ENCODE measurements at places on chromosomes 5 and 9.

GRCh38 chr9:87502391-87503221 lies 4.9 kb downstream of the DAPK1 start:
- no peak for DNase-seq

DNA sequence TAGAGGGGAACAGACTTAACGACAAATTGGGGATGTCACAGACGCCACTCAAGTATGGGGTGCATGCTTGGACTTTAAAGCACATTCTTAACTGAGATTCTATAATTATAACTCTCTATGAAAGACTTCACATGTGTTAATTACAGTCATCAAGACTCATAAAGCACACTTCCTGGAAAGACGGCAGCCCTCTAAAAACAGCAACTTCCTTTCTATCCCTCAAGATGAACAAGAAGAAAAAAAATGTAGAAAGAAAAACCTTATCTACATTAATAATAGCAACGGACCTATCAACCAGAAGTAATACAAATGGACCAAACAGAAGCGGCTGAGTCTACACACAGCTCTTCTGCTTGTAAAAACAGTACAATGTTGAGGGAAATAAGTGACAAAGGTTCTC lies 21.2 kb downstream of the GNAQ start:
- DNase-seq: no peak

GRCh38 chr9:37619806-37620205 lies 27.4 kb upstream of the TOMM5 start:
- DNase-seq: no peak

DNA sequence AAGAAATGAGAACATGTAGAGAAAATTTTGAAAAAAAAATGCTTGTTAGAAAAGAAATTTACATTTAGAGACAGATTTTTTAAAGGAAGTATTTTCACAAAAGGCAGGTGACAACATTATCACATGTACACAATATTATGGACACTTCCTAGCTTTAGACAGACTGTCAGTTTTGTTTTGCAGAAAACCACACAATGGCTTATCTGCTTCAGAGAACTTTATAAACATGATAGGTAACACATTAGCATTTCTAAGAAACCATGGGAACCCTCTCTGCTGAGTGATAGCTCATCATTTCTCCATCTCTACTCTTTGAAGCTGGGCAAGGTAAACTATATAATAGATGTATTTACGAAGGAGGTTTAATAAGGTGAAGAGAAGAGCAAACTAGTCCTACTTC lies 25.6 kb downstream of the POU5F2 start:
- DNase-seq: no peak

DNA sequence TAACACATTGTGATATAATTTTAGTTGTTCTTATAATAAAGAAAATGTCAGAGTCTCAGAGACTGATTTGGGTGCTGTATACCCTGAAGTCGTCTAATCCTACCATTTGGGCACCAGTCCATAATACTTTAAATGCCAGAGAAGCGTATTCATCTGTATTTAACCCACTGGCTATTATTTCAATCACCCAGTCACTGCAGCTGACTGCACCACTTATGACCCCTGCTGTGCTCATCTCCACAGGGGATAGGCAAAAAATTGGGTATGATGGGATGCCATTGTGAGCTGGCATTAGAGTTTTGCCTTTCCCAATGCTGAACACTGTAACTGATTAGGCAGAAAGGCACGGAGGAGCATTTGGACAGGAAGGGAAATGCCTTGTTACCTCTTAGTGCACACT lies 599.7 kb downstream of the CAAP1 start:
- DNase-seq: no peak

- peak; percentile 56 for DNase-seq
Observed at GRCh38 chr5:136212252-136212721, 19.3 kb upstream of the SMIM32 start.

DNA sequence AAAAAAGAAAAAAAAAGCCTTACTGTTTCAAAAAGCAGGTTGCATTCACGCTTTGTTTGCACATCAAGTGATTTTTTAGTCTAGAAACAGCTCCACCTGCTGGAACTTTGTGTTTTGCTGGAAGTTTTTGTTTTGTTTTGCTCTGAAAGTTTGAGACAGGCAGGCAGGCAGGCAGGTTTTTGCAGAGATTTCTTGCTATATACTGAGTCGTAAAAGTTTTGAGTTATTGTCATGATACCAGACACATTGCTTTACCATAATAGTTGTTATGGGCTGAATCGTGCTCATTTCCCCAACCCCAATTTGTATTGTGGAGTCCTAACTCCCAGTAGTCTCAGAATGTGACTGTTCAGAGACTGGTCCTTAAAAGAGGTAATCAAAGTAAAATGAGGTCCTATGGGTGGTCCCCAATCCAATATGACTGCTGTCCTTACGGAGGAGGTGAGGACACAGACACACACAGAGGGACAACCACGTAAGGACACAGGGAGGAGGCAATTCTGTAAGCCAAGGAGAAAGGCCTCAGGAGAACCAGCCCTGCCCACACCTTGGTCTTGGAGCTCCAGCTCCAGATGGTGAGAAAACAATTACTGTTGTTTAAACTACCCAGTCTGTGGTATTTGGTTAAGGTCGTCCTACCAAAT lies 20.9 kb downstream of the OR2Y1 start:
- peak; percentile 41 for DNase-seq

DNA sequence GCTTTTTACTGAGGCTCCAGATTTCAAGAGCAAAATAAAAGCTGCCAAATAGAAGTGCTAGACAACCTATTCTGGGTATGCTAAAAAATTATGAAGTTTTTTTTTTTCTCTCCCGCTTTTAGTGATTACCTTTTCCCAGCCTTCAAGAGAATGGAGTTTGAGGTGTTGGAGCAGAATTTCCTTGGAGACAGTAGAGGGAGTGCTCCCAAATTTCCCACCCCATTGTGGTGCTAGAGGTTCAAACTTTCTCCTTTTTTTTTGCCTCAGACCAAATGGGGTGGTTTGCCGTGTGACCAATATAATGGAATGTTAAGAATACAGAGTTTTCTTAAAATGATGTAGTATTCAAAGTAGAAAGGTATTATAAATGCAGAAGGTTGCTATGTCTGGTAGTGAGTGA lies 244.2 kb upstream of the RIOK2 start:
- DNase-seq: no peak

DNA sequence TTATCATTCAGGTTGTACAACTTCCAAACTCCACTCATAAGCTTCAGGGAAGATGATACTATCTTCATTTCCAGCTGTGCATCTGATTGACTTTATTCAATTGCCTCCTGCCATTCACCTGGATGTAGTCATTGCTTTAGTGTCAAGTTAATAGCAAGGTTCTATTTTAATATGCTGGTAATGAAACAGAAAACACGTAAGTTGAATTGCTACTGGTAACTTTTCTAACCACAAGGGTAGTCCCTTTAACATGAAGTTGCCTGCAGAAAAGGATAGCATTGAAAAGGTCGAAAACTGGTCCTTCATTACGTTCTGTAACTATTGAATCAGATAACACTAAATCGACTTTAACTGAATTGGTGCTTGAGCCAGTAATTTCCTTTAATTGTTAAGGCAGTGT lies 459.4 kb upstream of the CDH6 start:
- DNase-seq: no peak

GRCh38 chr5:59673438-59674058 lies 220.0 kb downstream of the PDE4D start:
- no peak for DNase-seq

DNA sequence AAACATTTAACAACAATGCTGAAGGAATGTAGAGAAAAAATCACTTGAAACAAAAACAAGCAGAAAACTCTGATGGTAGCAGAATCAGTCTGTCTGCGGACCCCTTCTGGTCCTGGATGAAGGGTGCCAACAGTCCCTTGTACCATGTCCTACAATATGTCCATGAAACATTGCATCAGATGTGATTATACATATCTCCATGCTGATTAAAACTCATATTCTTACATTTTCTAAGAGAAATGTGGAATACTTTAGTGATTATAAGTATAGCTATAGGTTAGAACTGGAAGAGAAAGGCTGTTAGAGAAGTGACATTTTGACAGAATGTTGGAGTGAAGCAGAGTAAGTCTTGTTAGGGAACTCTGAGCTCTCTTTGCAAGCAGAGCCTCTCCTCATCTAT lies 286.1 kb downstream of the SH3GL2 start:
- no peak for DNase-seq

- DNase-seq: no peak
Observed at GRCh38 chr5:4230471-4230785, 634.8 kb downstream of the IRX1 start.

DNA sequence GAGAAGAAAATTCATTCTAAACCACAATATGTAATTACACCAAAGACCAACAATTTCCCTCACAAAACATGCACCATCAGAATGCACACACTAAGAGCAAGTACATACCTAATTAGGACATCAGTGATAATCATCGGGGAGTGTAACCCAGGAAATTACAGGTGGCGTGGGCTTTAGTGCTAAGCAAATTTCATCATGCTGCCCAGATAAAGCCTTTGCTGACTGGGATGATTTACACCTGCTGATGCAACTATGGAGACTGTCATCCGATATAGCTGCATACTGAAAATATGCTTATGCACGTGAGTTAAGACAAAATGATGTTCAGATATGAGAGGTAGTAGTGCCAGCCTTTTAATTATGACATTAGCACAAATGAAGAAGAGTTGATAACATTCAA lies 123.2 kb downstream of the DCP2 start:
- DNase-seq: no peak

DNA sequence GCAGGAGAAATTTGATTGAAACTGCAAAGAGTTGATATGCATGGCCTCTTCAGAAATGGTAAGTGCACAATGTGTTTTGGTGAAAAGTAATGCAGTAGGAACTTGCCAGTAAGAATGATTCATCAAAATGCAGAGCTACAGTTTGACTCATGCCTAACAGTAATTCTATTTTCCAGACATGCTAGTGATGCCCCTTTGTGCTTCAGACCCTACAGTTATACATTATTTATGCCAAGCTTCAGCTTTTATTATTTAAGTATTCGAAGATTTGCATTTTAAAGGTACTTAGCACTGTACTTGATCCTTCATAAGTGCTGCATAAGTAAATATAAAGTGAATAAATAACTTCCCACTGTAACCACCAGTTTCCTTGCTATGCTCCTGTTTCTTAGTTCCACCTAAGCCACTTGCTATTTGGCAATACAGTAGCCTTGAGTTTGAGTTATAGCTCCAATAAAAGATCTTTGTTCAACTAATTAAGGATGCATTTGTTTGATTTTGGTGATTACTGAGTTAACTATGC lies 3.6 kb upstream of the SPATA31E1 start:
- DNase-seq: no peak

GRCh38 chr5:35152733-35153132 lies 77.6 kb downstream of the PRLR start:
- no peak for DNase-seq

DNA sequence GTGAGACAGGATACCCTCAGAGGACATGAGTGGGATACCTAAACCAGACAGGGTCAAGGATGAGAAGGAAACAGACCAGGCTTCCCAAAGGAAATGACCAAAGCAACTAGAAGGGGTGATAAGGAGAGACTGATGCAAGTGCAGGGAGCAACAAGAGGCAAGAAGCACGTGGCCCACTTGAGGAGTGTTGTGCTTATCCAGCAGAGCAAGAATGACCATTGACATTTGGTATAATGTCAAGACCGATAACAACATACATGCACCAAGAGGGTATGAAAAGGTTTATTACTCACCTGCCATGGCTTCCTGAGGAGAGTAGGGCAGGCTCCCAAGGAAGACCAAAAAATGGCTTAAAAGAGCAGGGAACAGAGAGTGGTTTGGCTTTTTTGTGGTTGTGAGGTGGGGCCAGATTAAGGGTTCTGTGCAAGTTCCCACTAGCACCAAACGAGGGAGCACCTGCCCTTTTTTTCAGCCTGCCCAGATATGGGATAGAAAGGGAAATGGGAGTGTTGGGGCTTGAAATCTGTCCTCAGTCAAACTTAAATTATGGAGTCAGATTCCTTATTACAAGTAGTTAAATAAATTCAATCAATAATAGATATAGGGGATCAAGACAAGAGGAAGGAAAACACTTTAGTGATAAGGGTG lies 513.6 kb downstream of the RASEF start:
- no peak for DNase-seq

DNA sequence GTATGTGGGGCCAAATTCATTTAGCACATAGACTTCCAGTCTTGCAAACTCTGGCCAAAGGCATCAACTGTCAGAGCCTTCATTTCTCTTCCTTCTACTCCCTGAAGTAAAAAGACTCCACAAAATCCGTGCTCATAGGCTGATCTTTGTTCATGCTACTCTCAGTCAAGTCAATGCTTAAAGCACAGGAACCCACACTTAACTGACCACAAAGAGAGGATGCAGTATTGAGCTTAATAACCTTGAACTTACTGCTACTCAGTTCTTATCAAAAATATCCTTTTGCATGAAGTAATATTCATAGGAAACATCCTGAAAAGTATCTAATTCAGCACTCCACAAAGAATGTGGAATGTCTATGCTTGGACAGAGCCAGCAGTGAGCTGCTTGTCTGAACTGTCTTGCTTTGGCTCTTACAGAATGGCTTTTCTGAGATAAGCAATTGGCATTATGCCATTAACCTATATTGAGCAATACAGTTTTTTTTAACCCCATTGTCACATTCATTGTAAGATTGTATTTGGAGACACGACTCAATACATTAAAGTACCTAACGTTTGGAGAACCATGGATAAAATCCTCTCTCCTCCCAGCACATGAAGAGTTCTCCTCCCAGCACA lies 21.7 kb downstream of the LPAR1 start:
- no peak for DNase-seq

- no peak for DNase-seq
Observed at GRCh38 chr5:56475689-56476486, 242.8 kb upstream of the ANKRD55 start.

GRCh38 chr5:74251141-74252035 lies 389.1 kb downstream of the ENC1 start:
- DNase-seq: no peak

DNA sequence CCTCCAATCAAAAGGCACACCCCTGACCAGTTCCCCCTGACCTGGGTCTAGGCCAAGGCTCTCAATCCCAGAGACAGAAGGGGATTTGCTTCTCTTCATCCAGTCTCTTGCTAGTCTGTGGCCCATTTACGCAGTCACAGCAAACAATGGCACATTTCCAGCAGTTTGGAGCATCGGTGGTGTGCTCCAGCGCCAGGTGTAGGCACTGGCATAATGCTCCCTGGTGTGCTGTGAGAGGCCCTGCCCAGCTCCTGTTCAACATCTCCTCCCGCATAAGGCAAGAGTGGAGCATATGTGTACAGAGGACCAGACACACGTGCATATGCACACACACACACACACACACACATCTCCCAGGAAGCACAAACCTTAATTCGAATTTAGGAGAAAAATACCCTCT lies 79.5 kb upstream of the ERCC6L2 start:
- DNase-seq: no peak

GRCh38 chr5:91016954-91017700 lies 366.0 kb downstream of the ARRDC3 start:
- no peak for DNase-seq

- DNase-seq: no peak
Observed at GRCh38 chr5:166532456-166533220, 1758.8 kb upstream of the WWC1 start.

DNA sequence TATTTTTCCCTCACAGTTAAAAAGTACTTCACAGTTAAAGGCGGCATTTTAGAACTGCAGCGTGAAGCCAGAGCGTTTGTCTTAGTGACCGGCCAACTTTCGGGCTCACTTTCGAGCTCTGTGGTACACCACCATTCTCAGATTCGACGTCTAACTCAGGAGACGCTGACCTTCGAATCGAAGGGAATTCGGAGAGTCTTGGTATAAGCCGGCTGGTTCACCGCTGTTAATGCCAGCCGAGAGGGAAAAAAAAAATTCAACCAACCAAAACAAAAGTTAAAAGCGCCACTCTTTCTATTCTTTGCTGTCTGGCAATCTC lies 544 bp upstream of the SNX24 start:
- no peak for DNase-seq

- DNase-seq: no peak
Observed at GRCh38 chr5:141908796-141909195, 14.9 kb upstream of the DELE1 start.
